ENCODE measurements at places on chromosomes 7 and 10.

DNA sequence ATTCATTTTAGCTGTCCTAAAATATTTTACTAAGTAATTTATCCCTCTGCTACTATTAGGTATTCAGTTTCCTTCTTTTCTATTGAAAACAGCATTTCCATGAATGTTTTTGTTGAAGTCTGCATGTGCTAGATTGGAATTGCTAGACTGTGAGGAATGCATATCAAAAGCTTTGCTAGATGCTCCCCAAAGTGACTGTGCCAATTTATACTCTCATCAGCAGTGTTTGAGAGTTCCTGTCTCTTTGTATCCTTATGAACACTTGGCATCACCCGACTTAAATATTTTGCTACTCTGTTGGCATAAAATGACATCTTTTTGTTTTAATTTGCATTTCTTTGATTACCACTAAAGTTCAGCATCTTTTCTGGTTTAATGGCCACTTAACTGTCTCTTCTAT is 45.0 kb upstream of the PRR15 start:
- H3K4me1 ChIP-seq, result no peaks in the 10 kb centered on the region
- no peak overlapping the region for H3K27ac ChIP-seq
- H3K27me3 ChIP-seq, result 0 out of 2 replicates have a peak, but pooled peaks cover 3% of the 10 kb centered on the region
- H3K36me3 ChIP-seq, result no peaks in the 10 kb centered on the region
- no peak overlapping the region for H3K4me3 ChIP-seq
- DNase-seq, result no peak

GRCh38 chr7:105656922-105657521 is 75.7 kb upstream of the EFCAB10 start:
- H3K4me3 ChIP-seq, result no peak overlapping the region
- H3K27ac ChIP-seq, result no peak overlapping the region
- H3K27me3 ChIP-seq, result no peaks in the 10 kb centered on the region
- no peaks in the 10 kb centered on the region for H3K4me1 ChIP-seq
- no peaks in the 10 kb centered on the region for H3K36me3 ChIP-seq
- DNase-seq, result peak; percentile 49

GRCh38 chr7:22996470-22996869 is 17.5 kb downstream of the HYCC1 start:
- no peaks in the 10 kb centered on the region for H3K27me3 ChIP-seq
- no peaks in the 10 kb centered on the region for H3K4me1 ChIP-seq
- DNase-seq, result no peak
- H3K36me3 ChIP-seq, result no peaks in the 10 kb centered on the region
- no peak overlapping the region for H3K4me3 ChIP-seq
- H3K27ac ChIP-seq, result no peak overlapping the region

DNA sequence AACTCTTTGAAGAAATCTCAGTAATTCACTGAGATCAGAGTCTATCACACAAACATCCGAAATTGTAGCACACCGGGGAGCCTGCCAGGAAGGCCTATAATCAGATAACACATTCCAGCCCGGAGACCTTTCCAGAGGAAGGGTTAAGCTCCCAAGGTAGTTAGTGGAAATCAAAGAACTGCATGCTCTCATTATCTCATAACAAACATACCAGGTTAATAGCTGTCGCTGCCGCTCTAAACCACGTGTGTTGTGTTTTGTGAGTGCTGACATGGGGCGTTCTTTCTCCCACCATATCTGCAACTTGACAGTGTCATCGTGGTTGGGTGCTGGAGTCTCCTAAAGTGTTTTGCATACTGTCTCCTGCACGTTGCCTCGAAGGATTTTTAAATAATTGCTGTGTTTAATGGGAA is 120.7 kb upstream of the CARD11 start:
- DNase-seq, result no peak
- H3K4me3 ChIP-seq, result no peak overlapping the region
- no peaks in the 10 kb centered on the region for H3K27me3 ChIP-seq

GRCh38 chr7:154287356-154287755 is 235.2 kb downstream of the DPP6 start:
- peaks cover 13% of the 10 kb centered on the region for H3K27me3 ChIP-seq
- H3K36me3 ChIP-seq, result no peaks in the 10 kb centered on the region
- no peak overlapping the region for H3K4me3 ChIP-seq
- no peaks in the 10 kb centered on the region for H3K4me1 ChIP-seq

DNA sequence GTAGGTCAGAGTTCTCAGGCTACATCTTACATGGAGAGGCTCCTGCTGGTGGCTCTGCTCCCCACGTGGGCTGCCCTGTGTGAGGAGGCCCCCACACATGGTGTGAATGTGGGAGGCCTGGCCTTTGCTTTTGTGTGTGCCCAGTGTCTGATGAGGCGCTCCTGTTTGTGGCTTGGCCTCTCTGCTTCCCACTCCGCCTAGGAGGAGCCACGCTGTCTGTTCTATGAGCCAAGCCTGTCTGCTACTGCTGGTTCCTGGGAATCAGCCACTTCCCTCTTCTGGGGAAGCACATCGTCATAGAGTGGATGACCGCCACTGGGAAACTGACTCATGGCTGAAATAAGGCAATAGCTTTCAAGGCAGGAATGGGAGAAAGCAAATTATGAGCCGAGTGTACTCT is 87.1 kb downstream of the CYP26A1 start:
- H3K36me3 ChIP-seq, result no peaks in the 10 kb centered on the region
- H3K4me1 ChIP-seq, result no peaks in the 10 kb centered on the region
- no peaks in the 10 kb centered on the region for H3K27me3 ChIP-seq
- H3K27ac ChIP-seq, result no peak overlapping the region

DNA sequence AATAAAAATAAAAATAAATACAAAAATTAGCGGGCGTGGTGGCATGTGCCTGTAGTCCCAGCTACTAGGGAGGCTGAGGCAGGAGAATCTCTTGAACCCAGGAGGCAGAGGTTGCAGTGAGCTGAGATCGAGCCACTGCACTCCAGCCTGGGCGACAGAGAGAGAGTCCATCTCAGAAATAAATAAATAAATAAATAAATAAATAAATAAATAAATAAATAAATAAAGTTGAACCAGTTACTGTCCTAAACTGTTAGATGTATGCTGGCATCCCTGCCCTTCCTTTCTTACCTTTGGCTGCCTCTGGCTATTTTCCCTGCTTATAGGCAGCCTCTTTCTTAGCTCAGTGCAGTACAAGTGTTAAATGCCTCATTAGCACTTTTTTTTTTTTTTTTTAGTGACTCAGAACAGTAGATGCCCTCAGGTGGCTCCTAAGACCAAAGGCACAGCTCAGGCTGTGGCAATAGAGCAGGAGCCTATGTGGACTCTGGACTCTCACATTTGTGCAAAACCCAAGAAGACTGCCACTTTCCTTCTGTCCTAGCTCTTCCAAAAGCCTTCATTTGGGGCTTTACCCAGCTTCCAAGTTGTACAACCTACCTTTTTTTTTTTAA is 30.6 kb upstream of the CABCOCO1 start:
- H3K27ac ChIP-seq, result no peak overlapping the region
- no peaks in the 10 kb centered on the region for H3K36me3 ChIP-seq
- peaks cover 45% of the 10 kb centered on the region for H3K4me1 ChIP-seq
- no peak for DNase-seq
- H3K4me3 ChIP-seq, result no peak overlapping the region
- no peaks in the 10 kb centered on the region for H3K27me3 ChIP-seq

GRCh38 chr7:127993987-127994386 is 37.2 kb downstream of the LRRC4 start:
- H3K4me1 ChIP-seq, result peaks cover 16% of the 10 kb centered on the region
- H3K27me3 ChIP-seq, result no peaks in the 10 kb centered on the region
- no peak overlapping the region for H3K27ac ChIP-seq

GRCh38 chr10:44422570-44423101 is 37.7 kb upstream of the CXCL12 start:
- H3K4me3 ChIP-seq, result no peak overlapping the region
- no peaks in the 10 kb centered on the region for H3K36me3 ChIP-seq
- H3K4me1 ChIP-seq, result no peaks in the 10 kb centered on the region

- H3K36me3 ChIP-seq, result peaks cover 11% of the 10 kb centered on the region
- H3K4me1 ChIP-seq, result peaks cover 8% of the 10 kb centered on the region
- DNase-seq, result no peak
- no peaks in the 10 kb centered on the region for H3K27me3 ChIP-seq
- H3K4me3 ChIP-seq, result no peak overlapping the region
- H3K27ac ChIP-seq, result no peak overlapping the region
These were observed 22.6 kb downstream of the PNPLA8 start for GRCh38 chr7:108503112-108504026.

DNA sequence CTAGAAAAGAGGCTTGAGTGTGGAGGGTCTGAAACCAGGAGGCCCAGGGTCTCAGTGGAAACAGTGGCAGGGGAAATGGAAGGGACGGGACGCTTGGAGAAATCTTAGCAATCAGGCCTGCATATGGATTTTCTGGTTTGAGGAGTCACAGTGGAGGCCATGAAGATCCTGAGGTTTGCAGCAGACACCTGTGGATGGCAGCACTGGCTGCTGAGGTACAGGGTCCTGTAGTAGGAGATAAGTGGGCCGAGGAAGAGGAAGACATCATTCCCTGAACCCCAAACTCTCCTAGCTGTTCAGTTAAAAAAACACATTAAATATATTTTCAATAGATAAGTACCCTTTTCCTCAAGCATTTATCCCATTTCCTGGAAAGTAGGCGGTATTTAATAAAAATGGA is 208.8 kb upstream of the IGFBP3 start:
- H3K4me3 ChIP-seq, result no peak overlapping the region
- peaks cover 32% of the 10 kb centered on the region for H3K4me1 ChIP-seq
- no peaks in the 10 kb centered on the region for H3K27me3 ChIP-seq
- no peaks in the 10 kb centered on the region for H3K36me3 ChIP-seq
- no peak overlapping the region for H3K27ac ChIP-seq
- DNase-seq, result no peak

DNA sequence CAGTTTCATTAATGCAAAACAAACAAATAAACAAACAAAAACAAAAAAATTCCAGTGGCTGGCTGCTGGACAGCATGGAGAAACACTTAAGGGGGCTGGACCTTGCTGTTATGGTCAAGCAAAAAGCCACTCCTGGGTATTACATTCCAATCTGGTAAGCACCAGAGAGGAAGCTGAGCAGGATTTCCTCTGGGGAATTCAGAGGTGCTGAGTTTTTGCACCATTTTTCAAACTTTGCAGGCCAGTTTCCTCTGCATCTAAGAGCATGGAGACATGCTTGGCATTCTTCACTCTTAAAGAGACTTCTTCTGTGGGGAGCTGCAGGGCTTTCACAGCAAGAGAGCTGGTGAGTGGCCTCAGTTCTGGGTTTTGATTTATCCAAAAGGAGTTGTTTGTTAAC is 84.5 kb downstream of the FZD1 start:
- no peak for DNase-seq
- no peaks in the 10 kb centered on the region for H3K4me1 ChIP-seq
- H3K27me3 ChIP-seq, result no peaks in the 10 kb centered on the region
- H3K4me3 ChIP-seq, result no peak overlapping the region
- no peaks in the 10 kb centered on the region for H3K36me3 ChIP-seq

DNA sequence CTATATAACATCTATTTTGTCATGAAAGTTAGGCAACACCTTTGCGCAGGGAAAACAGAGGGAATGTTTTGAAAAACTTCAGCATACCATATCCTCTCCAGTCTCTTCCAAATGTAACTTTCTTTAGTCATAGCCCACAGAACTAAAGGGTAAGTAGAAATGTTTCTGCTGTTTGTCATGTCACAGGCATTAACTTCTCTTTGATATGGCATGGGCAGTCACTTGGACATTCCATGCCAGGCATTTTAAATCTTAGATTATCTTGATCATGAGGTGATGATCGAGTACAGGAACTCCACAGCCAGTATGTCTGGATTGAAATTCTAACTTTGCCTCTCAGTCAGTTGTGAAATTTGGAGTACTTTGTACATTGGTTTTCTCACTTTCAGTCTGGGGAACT is 27.5 kb upstream of the ETV1 start:
- H3K36me3 ChIP-seq, result no peaks in the 10 kb centered on the region
- H3K27ac ChIP-seq, result no peak overlapping the region
- DNase-seq, result no peak

DNA sequence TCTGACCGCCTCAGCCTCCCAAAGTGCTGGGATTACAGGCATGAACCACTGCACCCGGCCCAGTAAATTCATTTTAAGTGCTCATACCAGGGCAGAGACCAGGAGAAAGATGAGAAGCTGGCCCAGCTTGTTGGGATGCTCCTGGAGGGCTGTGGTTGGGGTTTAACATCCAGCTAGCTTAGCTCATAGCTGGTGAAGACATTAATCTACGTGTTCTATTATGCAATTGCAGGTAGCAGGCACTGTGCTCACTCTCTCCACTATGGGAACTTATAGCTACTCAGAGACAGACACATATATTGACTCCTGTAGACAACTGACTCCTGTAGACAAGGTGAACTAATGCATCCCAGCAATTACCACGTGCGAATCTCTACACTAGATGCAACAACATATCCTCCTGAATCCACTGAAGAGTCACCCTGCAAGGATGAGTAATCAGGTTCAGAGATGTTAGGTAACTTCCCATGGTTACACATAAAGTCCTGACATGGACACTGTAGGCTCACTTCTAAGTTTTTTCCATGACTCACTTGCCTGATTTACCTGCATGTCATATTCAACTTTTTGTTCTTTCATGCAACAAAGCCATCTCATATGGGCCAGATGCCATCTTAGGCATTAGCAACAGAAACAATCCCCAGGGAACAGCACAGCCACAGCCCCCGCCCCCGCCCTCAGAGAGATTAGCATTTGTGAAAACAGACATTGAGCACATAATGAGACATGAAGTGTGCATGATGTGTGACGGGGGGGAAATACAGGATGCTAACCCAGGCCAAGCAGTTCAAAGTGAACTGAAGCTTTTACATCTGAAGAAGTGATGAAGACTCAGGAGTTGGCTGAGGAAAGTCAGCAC is 37.2 kb downstream of the ERLIN1 start:
- H3K4me1 ChIP-seq, result peaks cover 4% of the 10 kb centered on the region
- no peak overlapping the region for H3K4me3 ChIP-seq
- no peaks in the 10 kb centered on the region for H3K27me3 ChIP-seq
- H3K36me3 ChIP-seq, result peaks cover 28% of the 10 kb centered on the region
- no peak for DNase-seq
- H3K27ac ChIP-seq, result no peak overlapping the region
